ENCODE measurements at places on chromosomes 7 and 10.

DNA sequence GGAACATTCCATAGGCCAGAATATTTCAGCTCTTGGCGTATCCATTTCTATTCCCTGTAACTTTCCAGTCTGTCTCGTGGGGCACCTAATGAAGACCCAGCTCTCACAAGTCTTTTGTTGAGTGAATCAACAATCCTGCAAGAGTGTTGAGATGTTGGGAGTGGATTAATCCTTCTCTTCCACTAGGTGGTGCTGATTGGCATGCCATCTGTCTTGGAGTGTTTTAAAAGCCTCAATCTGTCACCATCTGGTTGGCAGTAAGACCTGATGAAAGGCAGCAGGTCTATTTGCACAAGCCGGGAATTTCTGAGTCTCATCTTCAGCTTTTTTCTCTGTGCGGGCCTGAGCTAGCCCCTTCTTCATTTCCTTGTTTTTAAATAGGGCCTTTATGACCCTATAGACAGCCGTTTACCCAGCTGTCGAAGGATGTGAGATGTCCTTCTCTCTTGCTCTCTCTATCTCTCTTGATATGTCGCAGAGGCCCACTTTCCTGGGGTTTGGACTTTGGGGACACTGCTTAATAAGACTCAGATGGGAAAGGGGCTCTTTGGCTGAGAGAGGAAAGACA, 180.5 kb downstream of the ZNF365 start:
- no peak for DNase-seq

DNA sequence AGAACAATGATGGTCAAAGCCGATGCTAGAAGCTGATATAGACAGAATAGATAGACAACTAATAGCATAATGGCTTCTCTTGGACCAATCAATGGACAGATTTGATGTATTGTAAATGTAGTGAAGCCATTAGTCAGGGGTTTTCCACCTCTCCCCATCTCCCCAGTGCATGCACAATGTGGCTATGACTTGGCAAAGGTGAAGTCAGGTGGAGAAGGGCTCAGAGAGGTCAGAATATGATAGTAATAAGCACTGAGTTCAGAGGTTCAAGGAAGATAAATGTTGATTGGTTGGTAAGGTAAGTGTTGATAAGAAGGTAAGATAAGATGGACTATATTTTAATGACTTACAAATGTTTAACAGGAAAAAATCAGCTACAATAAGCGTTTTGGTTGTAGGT, 28.5 kb downstream of the BLNK start:
- DNase-seq, result no peak

GRCh38 chr7:50645186-50645585, 80.0 kb upstream of the DDC start:
- no peak for DNase-seq

DNA sequence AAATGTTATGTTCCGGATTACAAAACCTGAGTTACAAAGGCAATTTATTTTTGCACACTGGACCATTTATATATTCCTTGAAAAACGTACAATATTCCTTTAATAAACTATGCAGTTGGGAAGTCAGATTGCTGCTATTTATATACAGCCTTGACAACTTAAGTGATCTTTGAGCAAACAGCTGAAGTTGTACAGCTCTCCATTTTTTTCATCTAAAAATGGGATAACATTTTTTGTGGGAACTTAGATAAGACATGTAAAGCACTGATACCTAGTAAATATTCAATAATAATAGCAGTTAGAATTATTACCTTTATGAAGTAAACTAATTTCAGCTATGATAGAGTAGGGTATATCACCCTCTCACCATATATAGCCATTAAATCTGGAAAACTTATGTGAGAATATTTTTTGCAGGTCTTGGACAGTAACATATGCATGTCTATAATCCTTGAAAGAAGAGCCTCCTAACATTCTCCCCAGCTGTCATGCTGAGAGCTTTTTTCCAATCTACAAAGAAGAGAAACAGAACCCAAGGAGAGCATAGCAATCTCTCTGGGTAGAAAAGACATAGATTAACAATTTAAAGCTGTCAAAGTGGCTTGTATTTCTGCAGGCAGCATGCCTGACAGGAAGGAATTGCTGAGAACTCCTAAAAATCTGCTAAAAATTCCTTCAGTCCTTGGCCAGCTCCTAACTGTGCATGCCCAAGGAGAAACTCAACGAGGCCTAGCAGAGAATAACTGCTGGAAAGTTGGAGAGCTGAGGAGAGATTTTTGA, 326.0 kb downstream of the CRPPA start:
- DNase-seq, result no peak

DNA sequence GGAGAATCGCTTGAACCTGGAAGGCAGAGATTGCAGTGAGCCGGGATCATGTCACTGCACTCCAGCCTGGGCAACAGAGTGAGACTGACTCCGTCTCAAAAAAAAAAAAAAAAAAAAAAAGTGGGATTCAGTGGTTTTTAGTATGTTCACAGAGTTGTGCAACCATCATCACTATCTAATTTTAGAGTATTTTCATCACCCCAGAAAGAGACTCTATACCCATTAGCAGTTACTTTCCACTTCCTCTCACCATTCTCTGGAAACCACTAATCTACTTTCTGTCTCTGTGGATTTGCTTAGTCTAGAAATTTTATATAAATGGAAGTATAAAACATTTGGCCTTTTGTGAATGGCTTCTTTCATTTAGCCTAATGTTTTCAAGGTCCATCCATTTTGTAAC, 113.4 kb downstream of the ST7 start:
- DNase-seq, result no peak

GRCh38 chr7:134458341-134458805, 527 bp downstream of the AKR1B1 start:
- peak; percentile 45 for DNase-seq

GRCh38 chr10:32347363-32348022, 535 bp upstream of the EPC1 start:
- DNase-seq, result no peak

- no peak for DNase-seq
These were observed 252.0 kb upstream of the GRB10 start for GRCh38 chr7:51034521-51035264.

DNA sequence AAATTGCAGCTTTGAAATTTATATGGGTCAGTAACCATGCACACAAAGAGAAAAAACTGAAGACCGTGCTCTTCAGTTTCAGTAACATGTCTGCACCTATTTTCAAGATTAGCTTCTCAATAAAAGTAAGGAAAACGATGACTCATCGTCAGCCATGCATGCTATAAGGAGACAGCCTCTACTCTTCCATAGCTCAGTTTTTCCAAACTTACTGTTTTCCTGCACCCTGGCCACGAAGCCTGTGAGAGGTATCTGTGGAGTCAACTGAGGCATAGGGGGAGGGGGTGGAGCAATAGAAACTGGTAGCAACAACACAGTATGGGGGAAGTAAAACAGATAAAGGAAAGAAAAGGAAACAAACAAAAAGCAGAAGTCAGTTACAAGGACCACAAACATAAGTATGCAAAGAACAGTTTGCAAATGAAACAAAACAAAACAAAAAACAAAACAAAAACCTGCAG, 58.0 kb downstream of the PDSS1 start:
- DNase-seq, result no peak

GRCh38 chr10:71632200-71632820, 87.3 kb downstream of the C10orf105 start:
- no peak for DNase-seq

- no peak for DNase-seq
These were observed 405.6 kb downstream of the KCNMA1 start for GRCh38 chr10:77231884-77232610.

DNA sequence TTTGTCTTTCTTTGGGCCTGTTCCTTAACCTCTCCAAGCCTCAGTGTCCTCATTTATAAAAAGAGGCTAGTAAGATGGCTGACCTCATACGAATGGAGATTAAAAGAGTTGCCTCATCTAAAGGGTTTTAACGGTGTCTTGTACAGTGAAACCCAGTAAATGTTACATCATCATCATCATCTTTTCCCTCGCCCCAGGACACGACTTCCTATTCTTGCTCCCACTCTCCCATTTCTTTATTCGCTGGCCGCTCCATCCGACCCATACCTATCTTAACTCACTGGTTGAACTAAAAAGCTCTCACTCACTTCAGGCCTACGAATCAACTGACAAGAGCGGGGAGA, 554 bp downstream of the FRA10AC1 start:
- DNase-seq, result no peak

GRCh38 chr10:124090601-124091209, 2.7 kb downstream of the CHST15 start:
- no peak for DNase-seq

GRCh38 chr10:55351431-55351830, 550.4 kb upstream of the PCDH15 start:
- no peak for DNase-seq

DNA sequence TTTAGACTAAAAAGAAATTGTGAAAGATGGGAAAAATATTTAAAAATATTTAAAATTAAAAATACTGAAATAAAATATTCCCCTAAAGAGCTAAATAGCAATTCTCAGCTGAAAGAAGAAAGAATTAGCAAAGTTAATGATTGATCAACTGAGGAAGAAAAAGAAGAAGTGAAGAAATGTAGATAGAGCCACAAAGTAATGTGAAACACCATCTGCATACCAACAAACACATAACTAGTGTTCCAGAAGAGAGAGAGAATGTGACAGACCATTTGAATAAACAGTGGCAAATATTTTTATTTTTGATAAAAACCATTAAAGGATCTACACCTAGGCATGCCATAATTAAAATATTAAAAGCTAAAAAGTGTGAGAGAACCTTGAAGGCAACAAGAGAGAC, 784.5 kb upstream of the ZWINT start:
- no peak for DNase-seq
